ENCODE measurements at places on chromosomes 3 and 15.

DNA sequence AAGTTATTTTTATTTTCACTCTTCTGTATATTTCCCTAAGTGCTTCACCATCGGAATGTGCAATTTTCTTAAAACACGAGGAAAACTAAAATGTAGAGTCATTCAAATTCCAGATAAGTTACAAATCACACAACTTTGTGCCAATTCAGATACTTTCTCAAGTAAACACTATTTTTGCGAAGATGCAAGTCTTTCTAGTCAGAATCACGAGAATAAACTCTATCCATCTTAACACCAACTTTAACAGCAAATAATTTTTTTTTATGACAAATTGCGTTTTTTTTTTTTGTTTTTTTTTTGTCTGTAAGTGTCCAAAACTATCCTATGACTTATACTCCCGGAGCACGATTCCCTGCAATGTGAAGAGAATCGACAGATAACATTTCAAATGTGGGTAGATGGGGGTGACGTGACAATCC lies 1.3 kb downstream of the STAG1 start:
- DNase-seq: no peak

DNA sequence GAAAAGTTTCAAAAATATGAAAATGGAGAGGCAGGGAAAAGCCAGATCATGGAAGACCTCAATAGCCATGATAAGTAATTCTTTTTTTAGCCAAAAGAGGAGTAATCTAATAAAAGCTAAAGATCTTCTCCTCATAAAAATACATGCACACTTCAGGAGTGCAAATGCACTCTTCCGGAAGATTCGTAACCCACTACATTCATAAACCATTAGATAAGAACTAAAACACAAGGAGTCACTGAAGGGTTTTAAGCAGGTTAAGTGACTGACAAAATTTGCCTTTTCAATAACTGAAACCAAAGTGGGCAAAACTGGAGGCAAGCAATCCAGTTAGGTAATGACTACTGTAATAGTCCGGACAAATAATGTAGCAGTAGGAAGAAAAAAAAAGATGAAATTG lies 46.0 kb downstream of the UBE3A start:
- DNase-seq: no peak

DNA sequence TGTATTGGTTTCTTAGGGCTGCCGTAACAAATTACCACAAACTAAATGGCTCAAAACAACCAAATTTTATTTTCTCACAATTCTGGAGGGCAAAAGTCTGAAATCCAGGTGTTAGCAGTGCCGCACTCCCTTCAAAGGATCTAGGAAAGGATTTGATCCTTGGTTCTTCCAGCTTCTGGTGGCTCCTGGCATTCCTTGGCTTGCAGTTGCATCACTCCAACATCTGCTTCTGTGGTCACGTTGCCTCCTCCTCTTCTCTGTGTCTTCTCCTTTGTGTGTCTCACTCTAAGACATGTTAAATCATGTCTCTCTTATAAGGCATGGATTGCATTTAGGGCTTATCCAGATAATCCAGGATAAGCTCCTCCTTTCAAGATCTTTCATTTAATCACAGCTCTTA lies 262.2 kb downstream of the MEX3B start:
- no peak for DNase-seq

GRCh38 chr15:87981969-87982368 lies 274.6 kb downstream of the NTRK3 start:
- DNase-seq: no peak

- DNase-seq: no peak
Measured at GRCh38 chr3:108134555-108134880, 43.7 kb upstream of the CD47 start.

DNA sequence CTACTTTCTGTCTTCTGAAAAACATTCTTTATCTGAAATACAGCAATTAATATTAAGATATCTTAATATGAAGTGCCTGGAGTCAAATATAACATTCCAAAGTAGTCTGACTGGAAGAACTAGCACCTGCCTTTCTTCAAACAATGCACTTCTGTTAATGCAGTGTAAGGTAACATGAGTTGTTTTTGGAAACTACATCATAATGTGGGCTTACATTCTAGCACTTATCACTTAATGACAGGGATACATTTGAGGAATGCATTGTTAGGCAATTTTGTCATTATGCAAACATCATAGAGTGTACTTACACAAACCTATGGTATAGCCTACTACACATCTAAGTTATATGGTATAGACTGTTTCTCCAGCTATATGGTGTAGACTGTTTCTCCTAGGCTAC lies 49.2 kb downstream of the SLC15A2 start:
- DNase-seq: no peak

DNA sequence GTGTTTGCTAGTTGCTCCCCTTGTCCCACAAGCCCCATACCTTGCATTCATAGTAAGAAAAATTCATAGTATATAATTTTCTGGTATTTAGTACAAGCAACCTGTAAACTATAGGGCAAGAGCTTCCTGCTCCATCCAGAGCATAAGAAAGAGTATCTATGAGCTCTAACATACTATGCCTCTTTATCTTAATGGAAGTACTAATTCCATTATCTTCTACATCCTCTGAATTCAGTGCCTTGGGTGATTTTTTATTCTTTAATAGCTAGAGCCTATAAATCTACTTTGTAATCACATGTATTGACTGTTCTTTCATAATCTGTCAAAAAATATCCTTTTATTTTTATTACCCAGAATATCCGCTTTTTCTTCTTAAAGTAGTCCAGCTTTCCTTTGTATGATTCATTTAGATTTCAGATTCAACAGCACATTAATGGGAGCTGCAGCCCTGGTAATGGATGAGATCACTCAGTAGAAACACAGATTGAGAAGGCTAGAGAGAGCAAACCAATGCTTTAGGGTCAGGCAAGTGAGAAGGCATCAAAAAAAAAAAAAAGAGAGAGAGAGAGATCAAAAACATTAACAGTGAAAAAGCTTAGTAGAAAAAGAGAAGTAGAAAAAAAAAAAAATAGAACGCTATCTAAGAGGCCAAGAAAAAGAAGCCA lies 511.5 kb upstream of the NAALADL2 start:
- DNase-seq: no peak

DNA sequence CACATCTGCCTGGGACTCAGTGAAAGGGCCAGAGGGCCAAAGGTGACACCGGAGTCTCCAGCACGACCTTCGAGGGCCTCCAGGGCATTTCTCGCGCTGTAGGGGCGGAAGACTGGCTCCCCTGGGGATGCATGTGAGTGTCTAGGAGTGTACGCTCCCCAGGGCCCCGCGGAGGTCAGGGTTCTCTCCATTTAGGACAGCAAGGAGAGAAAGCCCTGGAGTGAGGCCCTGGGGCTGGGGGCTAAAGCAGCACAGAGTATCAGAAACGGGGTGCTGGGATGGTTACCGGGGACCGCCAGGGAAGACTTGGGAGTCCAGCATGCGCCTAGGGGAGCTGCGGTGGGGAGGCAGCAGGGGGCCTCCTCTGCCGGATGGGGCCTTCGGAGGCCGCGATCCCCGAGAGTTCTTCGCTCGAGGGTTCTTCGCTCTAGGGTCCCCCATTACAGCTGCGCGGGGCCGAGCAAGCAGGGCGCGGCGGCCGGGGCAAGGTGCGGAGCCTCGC lies 595 bp upstream of the APBA2 start:
- DNase-seq: no peak

DNA sequence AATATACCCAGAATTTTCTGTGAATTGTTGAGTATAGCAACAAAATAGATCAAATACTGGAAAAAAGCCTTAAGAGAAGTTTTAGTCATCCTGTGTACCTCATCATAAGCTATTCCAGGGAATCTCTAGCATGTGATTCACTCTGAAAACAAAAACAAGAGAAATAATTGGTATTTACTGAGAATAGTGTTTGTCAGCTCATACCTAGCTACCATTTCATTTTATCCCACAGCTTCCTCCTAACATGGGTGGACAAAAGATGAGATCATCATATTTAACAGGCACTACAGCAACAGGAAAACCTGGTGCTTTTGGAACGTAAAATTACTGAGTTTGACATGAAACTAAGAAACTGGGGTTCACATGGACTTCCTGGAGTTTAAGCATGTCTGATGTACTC lies 753.5 kb upstream of the NECTIN3 start:
- no peak for DNase-seq
